ENCODE measurements at places on chromosomes 7 and 10.

DNA sequence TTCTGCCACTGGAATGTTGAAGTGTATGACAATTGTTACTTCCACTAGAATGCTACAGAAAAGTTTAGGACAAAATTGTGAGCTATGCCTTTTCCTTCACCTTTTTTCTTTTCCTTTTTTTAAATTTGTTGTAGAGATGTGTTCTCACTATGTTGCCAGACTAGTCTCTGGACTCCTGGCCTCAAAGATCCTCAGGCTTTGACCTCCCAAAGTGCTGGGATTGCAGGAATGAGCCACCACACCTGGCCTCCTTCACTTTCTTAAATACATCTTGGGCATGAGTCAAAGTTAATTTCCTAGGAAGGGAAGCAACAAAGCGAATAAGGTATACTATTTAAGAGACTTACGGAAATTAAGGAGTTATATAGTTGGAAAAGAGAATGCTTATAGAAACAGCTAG, 2.7 kb upstream of the SNX13 start:
- no peak for DNase-seq

DNA sequence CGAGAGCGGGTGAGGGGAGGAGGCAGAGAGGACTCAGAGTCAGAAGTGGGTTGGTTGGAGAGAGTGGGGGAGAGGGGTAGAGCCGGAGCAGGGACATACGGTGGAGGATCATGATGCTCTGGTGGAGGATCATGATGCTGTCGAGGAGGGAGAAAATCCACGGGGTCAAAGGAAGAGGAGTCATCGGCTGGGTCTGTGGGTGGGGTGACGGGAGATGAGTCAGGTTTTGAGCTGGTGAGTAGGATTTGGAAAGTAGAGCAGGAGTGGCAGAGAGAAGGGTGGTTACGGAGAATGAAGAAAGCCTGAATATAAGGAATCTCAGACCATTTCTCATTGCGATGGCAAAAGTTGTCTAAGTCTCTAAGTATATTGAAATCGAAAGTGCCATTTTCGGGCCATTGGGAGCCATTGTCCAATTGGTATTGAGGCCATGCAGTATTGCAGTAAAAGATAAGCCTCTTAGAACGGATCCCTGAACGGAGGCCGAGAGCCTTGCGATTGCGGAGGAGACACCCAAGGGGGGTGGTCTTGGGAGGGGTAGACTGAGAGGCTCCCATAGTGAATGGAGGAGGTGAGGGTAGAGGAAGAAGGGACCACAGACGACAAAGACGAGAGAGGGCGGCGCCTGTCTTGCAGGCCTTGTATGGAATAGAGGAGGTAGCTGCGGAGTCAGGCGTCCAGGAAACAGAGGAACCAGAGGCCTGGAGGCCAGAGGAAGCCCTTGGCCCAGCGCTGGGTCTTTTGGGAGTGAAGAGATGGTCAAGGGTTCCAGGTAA, 23.8 kb downstream of the SCIN start:
- no peak for DNase-seq

- DNase-seq = no peak
Observed at GRCh38 chr10:14904316-14904732, 25.7 kb downstream of the SUV39H2 start.

GRCh38 chr10:129637846-129638245, 170.8 kb downstream of the MGMT start:
- no peak for DNase-seq

- no peak for DNase-seq
Observed at GRCh38 chr10:45599646-45600045, 72.9 kb downstream of the ZFAND4 start.

DNA sequence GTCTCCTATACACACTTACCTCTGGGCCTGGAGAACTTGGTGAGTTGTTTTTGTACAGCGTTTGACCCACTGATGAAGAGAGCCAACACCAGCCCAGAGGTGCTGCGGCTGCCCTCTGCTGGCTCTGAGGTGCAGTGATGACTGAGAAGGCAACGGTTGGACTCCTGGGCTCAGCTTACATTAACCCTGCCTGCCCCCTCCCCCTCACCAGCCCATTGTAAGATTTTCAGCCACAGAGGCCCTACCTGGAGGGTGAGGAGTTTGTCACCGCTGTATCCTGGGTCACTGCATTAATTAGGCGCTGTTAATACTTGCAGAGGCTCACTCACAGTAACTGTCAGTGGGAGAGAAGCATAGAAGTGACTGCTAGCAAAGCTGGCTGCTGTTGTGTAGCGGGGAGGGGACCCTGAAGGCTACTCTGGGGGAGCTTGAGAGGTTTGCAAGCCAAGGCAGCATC, 19.0 kb upstream of the ANKRD2 start:
- DNase-seq = peak; percentile 22

DNA sequence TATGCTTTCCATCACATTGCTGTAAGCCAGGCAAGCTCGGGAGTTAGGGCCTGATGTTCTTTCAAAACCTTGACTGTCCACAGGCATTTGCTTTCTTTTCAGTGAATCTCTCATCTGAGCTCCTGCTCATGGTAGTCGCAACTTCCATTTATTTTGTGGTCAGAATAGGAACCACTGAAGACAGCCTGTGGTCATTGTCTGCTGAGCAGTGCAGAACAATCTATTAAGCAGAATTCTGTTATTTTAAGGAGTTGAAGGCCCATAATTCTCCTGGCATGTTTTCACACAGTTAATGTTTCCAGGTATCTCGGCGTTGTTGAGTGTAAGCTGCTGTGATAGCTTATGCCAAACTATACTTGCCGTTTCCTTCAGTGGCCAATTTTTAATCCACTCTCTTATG, 491.1 kb upstream of the AKR1E2 start:
- DNase-seq = no peak
